ENCODE measurements at places on chromosomes 12 and 14.

GRCh38 chr14:96240641-96241040, 15.4 kb upstream of the BDKRB1 start:
- no peak for DNase-seq

- DNase-seq, result no peak
Measured at GRCh38 chr12:64229796-64230195, 7.7 kb upstream of the KICS2 start.

DNA sequence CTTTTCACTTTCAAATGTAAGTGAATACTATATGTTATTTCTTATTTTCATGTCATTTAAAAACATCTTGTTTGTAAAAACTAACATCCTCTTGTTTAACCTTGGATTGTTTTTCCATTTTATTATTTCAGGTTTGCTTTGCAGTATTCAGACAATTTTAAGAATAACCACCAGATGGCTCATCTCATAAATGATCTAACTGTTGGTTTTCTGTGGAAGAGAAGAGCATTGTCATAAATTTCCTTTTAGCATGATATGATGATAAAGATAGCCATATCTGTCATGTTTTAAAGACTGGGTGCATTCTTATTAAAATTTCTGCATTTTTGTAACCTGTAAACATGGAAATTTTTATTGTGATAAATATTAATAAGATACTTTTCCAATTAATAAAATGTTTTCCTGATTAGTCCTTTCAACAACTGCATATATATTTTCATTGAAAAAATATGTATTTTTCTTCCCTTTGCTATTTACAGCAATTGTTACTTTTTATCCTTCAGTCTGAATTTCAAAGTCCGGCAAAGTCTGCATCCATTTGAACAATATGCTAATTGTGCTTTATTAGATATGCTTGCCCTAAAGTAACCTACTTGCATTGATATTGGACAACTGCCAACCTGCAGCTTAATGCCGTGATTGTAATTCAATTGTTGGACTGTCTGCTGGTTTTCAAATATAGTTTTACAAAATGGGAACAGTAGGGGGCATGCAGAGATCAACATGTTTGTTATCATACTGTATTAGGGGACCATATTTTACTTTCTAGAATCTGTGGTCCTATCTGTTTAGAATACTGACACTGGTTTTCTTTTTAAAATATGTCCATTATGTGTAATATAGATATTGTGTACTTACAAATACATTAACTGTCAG, 163.4 kb downstream of the GARIN6 start:
- DNase-seq, result peak; percentile 39

DNA sequence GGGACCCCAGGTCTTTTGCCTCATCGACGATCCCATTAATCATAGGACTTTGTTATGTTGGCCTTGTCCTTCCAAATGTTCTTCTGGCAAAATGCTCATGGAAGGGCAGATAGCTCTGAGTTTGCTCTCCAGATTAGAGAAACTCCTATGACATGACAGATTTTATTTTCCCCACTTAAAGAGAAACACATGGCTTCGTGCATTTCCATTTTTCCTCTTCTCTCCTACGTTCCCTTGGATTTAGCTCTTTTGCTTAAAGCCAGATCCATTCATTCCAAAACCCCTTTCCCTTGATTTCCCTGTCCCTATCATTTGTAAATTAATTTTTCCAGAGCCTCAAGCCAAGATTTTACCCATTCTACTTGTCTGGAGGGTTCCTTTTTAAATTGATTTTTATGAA, 2.9 kb downstream of the PRIMA1 start:
- DNase-seq, result no peak

DNA sequence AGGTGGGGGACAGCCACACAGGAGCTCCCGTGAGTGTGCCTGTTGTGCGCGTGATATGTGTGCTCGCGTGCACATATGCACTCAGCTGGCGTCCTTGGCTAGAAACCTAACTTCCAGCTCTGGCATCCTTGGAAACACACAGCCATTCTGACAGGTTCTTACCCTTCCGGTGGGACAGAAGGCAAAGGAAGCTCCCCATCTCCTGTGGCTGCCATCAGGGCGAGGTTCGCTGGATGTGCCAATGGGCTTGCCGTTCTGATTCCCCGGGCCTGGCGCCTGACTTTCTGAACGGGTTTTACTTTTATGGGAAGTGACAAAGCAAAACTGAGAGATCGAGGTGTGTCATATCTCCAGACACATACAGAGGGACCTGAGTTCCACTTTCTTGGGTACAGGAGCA, 124.7 kb downstream of the PAPOLA start:
- no peak for DNase-seq

DNA sequence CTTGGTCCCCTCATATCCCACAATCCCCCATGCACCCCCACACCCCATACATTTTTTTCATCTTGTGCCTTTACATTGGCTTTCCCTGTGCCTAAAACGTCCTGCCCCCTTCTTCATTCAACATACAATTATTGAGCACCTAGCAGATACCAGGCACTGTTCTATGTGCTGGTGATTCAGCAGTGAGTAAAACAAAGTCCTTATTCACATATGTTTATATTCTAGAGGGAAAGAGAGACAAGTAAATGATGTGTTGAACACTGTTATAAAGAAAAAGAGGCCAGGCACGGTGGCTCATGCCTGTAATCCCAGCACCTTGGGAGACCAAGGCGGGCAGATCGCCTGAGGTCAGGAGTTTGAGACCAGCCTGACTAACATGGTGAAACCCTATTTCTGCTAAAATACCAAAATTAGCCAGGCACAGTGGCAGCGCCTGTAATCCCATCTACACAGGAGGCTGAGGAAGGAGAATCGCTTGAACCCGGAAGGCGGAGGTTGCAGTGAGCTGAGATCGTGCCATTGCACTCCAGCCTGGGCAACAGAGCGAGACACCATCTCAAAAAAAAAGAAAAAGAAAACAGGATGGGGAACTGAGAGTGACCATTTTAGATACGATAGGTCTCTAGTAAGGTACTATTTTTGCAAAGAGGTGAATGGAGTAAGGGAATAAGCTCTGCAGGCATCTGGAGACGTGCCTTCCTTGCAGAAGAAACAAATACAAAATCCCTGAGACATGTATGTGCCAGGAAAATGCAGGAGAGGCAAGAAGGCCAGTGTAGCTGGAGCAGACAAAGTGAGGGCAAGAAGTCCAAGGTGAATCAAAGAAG, 12.2 kb downstream of the SLC7A7 start:
- DNase-seq, result no peak

- DNase-seq, result no peak
Measured at GRCh38 chr12:102971227-102971626, 13.8 kb downstream of the ASCL1 start.

- DNase-seq, result no peak
Measured at GRCh38 chr12:13005649-13006048, 5.6 kb upstream of the HEBP1 start.

DNA sequence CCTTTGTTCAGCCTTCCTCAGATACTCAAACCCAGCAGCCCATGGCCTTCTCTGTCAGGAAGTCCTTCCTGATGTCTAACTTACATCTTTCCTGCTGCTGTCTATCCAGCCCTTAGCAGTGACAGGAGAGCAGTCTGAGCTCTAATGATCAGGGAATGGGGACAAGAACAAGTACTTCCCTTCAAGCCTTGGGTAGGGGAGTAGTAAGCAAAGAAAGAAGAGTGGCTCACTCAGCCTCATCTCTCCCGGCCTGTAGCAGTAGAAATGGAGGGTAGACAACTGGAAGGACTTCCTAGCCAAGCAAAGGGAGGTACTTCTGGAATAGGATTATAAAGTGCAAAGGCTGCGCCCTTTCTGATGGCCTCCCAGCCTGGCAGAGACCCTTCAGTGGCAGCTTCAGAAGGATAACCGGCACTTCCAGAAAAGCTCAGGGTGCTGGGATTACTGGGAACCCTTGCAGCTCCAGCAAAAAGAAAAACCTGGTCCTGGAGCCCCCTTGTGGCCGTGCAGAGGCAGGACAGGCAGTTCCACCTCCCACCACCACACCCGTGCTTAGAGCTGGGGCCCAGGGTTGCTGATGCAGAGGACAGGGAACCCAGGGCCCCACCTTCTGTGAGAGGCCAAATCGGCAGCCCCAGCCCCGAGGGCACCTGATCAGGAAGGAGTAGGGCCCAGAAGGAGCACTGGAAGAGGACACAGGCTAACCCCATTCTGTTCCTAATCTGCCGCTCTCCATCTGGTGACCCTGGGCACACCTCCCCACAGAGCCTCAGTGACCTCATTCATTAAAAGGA, 12.4 kb upstream of the SMUG1 start:
- DNase-seq, result peak; percentile 79

- peak; percentile 47 for DNase-seq
Measured at GRCh38 chr14:99035712-99036610, 236.0 kb downstream of the BCL11B start.

DNA sequence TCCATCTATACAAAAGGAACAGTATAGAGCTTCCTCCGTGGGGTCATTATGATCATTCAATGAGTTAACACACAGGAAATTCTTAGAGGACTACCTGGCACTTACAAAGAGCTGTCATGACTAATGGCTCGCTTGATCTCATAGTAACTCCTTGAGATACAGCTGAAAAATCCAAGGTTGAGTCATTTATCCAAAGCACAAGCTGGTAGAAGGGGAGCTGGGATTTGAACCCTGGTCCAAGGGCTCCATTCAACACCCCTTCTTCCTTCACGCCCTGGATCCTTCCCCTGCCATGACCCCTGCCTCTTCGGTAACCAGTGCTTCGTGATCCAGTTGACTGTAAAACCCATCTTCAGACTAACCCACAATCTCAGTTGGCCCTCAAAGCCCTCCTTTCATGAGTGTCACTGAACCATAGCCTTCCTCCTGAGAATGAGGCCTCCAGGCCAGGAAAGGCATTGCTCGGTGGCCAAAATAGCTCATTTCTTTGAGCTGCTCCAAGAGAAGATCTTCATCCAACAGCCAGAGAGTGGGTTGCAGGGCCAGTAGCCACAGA, 7.8 kb downstream of the ZFP36L1 start:
- DNase-seq, result no peak

- no peak for DNase-seq
Measured at GRCh38 chr12:122142857-122143256, 31.2 kb downstream of the IL31 start.

- DNase-seq, result no peak
Measured at GRCh38 chr12:20808521-20808920, 2.0 kb upstream of the SLCO1B3 start.

DNA sequence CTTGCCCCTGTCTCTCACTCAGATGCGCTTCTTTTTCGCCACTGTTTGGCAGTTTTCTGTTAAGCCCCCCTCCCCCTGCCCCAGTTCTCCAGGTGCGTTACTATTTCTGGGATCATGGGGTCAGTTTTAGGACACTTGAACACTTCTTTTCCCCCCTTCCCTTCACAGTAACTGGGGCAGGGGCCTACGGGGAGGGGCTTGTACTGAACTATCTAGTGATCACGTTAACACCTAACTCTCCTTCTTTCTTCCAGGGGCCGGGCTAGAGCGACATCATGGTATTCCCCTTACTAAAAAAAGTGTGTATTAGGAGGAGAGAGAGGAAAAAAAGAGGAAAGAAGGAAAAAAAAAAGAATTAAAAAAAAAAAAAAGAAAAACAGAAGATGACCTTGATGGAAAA, 3.7 kb downstream of the PABPN1 start:
- no peak for DNase-seq

DNA sequence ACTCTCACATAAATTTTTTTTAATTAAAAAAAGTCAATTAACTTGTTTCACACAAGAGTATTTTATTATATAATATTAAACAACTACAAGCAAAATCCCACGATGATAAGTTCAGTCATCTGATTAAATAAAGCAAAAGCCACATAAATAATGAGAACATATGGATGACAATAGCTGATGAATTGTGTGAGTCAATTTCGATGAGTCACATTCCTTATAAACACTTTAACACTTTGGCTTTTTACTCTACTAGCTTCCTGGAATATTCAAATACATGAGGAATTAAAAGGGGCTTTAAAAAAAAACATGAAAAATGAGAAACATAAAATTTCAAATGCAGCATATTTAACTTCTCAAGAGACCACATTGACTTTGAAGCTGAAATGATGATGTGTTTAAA, 95.3 kb downstream of the BCAT1 start:
- DNase-seq, result peak; percentile 62

GRCh38 chr14:91158091-91158790, 44.4 kb downstream of the DGLUCY start:
- no peak for DNase-seq

GRCh38 chr12:121533394-121534090, 47.3 kb downstream of the KDM2B start:
- no peak for DNase-seq

DNA sequence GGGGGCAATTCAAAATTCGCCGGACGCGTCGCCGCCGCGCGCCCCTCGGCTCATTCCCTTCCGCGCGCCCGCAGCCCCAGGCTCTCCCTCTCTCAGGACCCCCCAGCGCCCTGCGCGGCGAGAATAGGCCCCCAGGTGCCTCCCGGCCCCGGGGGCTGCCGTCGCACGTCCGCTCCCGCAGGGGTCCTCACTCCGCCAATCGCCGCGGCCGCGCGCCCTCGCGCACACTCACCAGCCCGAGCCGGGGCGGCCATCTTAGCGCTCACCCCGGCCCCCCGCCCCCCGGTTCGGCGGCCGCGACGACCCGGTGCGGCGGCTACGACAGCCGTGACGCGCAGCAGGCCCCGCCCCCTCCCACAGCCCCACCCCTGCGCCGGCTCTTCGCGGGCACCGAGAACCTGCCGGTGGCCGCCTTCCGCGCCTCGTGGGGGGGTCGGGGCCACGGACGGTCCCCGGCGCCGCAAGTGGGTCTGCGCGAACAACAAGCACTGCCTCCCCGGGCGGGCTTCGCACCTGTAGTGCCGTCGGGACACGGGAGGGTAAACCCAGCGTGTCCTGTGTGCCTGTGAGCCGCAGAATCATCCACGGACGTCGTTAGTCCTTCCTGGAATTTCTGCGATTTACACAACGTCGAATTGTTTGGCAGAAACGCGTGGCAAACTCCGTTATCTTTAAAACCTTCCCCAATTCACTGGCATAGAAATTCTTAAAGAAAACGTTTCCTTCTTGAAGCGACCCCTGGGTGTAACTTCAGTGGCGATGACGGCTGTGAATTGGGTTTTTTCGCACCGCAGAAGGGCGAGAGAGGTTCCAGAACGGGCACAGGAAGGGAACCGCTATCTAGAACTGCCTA, 2.5 kb downstream of the USP44 start:
- no peak for DNase-seq

DNA sequence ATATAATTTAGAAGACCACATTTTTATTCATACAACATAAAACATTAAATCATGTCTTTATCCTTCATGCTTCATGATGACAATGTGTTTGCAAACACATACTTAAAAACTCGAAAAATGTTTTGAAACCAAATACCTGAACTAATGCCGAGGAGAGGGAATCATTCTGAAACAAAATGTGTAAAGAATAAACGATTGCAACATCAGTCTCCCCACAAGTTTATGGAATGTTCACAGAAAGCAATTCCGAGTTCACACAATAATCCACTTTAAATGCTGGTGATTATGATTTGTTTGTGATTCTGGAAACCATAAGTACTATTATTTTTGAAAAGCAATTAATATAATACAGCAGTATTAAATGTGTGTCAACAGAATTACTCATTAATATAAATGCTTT, 84.5 kb upstream of the PDZRN4 start:
- DNase-seq, result no peak

Measured in choroid plexus epithelial cell (primary cell).